Spleen (tissue), 13 donors: ENCODE measurements at places on chromosomes 5 and 9. TPM values are rescaled to one million over a fixed set of nuclear protein-coding genes. Genes with fewer than 3 reads are reported as not detected.

Gene ANKRD55
- 8.4 TPM for total RNA-seq

DNA sequence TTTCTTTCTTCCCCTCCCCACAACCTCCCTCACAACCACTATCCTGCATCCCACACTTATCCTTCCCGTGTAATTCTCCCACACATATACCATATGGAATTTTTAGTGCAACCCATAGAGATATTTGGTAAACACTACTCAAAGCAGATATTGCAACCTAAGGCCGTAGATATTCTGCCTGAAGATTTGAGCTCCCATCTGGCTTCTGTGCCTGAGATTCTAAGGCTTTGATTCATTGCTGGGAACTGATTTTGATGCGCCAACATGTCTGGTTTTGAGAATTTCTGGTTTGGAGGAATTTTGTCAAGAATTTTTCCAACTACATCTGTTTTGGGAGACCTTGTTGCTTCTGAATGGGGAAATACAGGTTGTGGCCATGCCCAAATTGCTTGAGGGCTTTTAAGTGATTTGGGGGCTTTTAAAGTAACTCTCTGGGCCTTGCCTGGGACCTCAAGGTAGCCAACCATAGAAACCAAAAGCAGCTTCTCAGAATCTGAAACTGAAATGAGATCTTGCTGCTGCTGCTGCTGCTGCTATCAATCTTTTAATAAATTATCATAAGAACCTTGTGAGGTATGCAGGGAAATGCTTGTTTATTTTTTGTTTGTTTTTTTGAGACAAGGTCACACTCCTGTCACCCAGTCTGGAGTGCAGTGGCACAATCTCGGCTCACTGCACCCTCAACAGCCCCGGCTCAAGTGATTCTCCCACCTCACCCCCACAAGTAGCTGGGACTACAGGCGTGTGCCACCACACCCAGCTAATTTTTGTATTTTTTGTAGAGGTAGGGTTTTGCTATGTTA lies 36.2 kb downstream of the PLAC8L1 start:
- DNase-seq: no peak

GRCh38 chr5:132268769-132269551 lies 11.5 kb downstream of the PDLIM4 start:
- peak; percentile 67 for DNase-seq

GRCh38 chr9:77810637-77811119 lies 162.6 kb upstream of the GNA14 start:
- no peak for DNase-seq
